Ureter (tissue), 1 donor: ENCODE measurements at places on chromosomes 6 and 20. TPM values are rescaled to one million over a fixed set of nuclear protein-coding genes. Genes with fewer than 3 reads are reported as not detected.

Gene ELOVL2
- total RNA-seq: 0.31 TPM

Gene ZNF334
- 18.7 TPM for total RNA-seq

Gene CYP24A1
- 10.4 TPM for total RNA-seq

Gene KIAA1755
- total RNA-seq: 3.9 TPM

Gene MOCS3
- 6.5 TPM for total RNA-seq

Gene CLVS2
- total RNA-seq: 0.18 TPM
